ENCODE measurements at places on chromosomes 2 and 18. TPM values are rescaled to one million over a fixed set of nuclear protein-coding genes. Genes with fewer than 3 reads are reported as not detected.

DNA sequence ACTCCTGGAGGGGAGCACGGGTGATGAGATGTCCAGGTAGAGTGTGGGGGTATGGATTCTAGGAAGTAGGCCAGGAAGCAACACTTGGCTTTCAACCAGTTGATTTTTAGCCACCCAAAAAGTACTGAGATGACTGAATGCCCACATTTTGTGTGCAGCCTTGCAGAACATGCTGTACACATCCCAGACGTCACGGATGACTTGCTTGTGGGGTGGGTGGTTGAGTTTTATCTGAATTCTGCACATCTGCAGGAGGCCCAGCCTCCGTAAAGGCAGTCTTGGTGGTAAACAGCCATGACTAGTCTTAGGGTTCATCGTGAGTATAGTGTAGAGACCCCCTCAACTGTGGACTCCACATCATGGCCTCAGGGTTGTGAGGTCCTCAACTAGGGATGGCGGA, 53.3 kb upstream of the CCDC195 start:
- peaks cover 22% of the 10 kb centered on the region for H3K36me3 ChIP-seq
- no peak for DNase-seq
- H3K27ac ChIP-seq = no peak overlapping the region
- no peaks in the 10 kb centered on the region for H3K4me1 ChIP-seq
- no peaks in the 10 kb centered on the region for H3K27me3 ChIP-seq

GRCh38 chr2:116696903-116697302, 1117.6 kb upstream of the DDX18 start:
- H3K4me3 ChIP-seq = no peak overlapping the region
- no peaks in the 10 kb centered on the region for H3K36me3 ChIP-seq
- no peak overlapping the region for H3K27ac ChIP-seq

DNA sequence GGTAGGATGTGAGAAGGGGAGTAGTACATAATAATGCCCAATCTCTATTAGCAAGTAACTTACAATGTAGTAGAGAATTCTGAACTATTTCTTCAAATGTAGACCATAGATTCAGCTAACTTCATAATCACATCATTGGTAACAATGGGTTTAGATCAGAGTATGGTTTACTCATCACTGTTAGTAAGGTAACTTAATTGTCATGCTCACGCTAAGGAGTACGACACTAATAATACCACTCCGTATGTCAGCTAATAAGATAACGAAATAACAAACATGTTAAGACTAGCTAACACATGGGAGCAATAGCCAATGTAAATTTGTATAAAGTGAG, 56.4 kb upstream of the CCDC141 start:
- H3K4me3 ChIP-seq = no peak overlapping the region
- no peaks in the 10 kb centered on the region for H3K27me3 ChIP-seq
- DNase-seq = no peak
- H3K4me1 ChIP-seq = peaks cover 8% of the 10 kb centered on the region
- no peak overlapping the region for H3K27ac ChIP-seq

DNA sequence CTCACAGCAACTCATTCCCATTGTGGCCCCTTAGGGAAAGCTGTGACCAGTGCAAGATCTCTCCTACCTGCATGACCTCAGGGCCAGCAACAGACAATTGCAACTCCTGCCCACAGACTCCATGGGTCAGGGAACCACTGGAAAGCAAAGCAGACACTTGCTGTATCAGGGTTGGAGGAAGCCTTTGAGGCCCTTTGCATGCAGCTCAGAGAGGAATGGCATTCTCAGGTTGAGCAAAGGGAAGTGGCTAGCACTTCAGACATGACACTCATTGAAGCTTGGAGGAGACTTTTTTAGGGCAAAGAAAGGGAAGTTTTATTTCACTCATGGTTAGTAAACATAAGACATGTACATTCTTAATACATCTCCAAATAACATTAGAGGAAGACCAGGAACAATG, 22.1 kb downstream of the IL1F10 start:
- H3K4me3 ChIP-seq = no peak overlapping the region
- peaks cover 6% of the 10 kb centered on the region for H3K27me3 ChIP-seq
- no peak overlapping the region for H3K27ac ChIP-seq
- H3K4me1 ChIP-seq = no peaks in the 10 kb centered on the region
- DNase-seq = no peak

- H3K4me1 ChIP-seq = no peaks in the 10 kb centered on the region
- H3K27ac ChIP-seq = no peak overlapping the region
- no peak for DNase-seq
- no peak overlapping the region for H3K4me3 ChIP-seq
- H3K36me3 ChIP-seq = no peaks in the 10 kb centered on the region
Observed at GRCh38 chr2:203033395-203033794, 18.7 kb downstream of the NBEAL1 start.

DNA sequence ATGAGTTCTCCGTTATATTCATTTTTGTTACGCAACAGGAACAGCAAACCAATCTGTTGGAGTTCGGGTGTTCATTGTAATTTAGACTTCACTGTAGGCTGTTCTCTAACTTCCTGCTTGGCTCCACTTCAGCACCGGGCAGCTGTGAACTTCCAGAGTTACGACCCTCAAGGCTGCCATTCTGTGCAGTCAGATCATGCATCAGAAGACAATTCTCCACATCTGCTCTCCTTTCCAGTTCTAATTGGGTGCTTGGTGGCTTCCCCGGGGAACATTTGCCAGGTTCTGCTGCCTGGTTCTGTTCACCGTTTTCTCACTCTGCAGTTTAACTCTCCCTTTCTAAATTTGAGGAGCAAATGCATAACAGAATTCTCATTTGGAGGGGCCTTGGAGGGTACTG, 237.7 kb downstream of the NYAP2 start:
- no peak for DNase-seq
- H3K4me1 ChIP-seq = no peaks in the 10 kb centered on the region
- H3K27ac ChIP-seq = no peak overlapping the region
- H3K36me3 ChIP-seq = no peaks in the 10 kb centered on the region
- peaks cover 6% of the 10 kb centered on the region for H3K27me3 ChIP-seq

- H3K36me3 ChIP-seq = no peaks in the 10 kb centered on the region
- H3K4me1 ChIP-seq = peaks cover 9% of the 10 kb centered on the region
- H3K27me3 ChIP-seq = no peaks in the 10 kb centered on the region
- no peak for DNase-seq
Observed at GRCh38 chr2:37599688-37600525, 71.5 kb downstream of the CDC42EP3 start.

GRCh38 chr2:158776231-158776630, 18.9 kb upstream of the DAPL1 start:
- no peak overlapping the region for H3K4me3 ChIP-seq
- H3K27ac ChIP-seq = no peak overlapping the region
- no peaks in the 10 kb centered on the region for H3K27me3 ChIP-seq

DNA sequence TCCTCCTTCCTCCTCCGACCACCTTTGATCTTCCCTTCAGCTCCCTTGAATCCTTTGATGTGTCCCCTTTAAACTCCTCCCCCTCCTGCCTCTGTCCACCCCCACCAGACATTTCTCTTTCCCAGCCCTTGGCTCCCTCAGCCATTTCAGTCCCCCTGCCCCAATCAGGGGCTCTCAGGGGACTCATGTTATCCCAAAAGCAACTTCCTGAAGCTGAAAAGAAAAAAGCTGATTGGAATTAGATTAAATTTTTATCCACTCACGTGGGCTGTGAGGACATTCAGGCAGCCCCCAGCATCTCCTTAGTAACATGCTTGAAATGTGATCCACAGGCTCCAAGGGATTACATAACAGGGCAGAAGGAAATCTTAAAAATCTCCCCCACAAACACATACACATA, 81.3 kb downstream of the NEURL3 start:
- H3K4me1 ChIP-seq = no peaks in the 10 kb centered on the region
- DNase-seq = peak; percentile 47
- no peak overlapping the region for H3K27ac ChIP-seq
- no peaks in the 10 kb centered on the region for H3K36me3 ChIP-seq
- peaks cover 11% of the 10 kb centered on the region for H3K27me3 ChIP-seq
- H3K4me3 ChIP-seq = no peak overlapping the region

The SMYD1 gene
- total RNA-seq = not detected

The RGPD4 gene
- total RNA-seq = not detected

The ANKZF1 gene
- 18.3 TPM for total RNA-seq

The PSME4 gene
- total RNA-seq = 61.3 TPM

The MAP3K19 gene
- total RNA-seq = not detected

Measured in IMR-90 (cell line).